ENCODE measurements at places on chromosomes 6 and 20.

DNA sequence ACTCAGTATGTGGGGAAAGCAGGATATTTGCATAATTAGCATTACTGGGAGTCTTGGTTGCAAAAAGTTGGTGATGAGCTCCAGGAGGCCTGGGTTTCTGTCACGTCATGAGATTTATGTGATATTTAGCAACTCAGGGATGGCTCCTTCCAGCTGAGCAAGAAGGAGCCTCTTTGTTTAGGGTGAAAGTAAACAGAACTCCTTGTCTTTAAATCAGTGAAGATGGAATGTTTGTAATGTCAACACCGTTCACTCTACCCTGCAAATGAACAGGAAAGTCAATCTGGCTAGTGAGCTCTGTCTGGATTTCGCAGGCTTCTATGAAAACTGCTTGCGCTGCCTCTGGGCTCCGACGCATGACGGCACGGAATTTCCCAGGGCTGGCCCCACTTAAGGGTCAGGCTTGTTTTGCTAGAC, 86.9 kb downstream of the PXDC1 start:
- DNase-seq: no peak

DNA sequence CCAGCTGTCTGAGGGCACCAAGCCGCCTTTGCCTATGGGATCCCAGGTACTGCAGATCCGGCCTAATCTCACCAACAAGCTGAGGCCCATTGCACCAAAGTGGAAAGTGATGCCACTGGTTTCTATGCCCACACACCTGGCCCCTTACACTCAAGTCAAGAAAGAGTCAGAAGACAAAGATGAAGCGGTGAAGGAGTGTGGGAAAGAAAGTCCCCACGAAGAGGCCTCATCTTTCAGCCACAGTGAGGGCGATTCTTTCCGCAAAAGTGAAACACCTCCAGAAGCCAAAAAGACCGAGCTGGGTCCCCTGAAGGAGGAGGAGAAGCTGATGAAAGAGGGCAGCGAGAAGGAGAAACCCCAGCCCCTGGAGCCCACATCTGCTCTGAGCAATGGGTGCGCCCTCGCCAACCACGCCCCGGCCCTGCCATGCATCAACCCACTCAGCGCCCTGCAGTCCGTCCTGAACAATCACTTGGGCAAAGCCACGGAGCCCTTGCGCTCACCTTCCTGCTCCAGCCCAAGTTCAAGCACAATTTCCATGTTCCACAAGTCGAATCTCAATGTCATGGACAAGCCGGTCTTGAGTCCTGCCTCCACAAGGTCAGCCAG, 283.0 kb downstream of the TSHZ2 start:
- DNase-seq: no peak

DNA sequence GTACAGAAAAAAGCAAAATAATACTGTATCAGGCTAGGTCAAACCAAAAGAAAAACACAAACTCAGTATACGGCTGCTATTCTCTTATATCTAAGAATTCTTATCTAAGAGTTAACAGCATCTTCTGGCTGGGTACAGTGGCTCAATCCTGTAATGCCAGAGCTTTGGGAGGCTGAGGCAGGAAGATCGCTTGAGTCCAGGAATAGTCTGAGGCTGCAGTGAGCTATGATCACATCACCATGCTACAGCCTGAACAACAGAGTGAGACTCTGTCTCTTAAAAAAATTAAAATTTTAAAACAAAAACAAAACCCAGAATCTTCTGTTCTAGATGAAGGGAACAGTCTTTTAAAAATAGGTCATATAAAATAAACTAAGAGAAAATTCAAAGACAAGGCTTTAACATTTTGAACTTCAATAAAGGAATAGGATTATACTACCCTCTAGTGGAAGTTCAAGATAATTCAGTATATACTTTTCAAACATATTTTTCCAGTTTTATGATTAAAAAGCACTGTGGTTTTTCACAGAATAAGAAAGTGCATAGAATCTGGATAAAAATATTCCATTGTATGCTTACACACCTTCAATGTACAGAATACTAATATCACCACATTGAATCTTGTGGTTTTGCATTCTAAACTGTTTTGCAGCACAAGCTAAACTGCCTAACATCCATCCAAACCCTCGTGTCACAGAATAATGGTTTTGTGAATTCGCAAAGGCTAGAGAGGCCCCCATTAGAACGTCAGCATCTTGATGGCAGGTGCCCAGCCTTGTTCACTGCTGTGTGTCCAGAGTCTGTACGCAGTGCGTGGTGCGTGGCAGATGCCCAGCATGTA, 39.3 kb downstream of the DTNBP1 start:
- no peak for DNase-seq

- DNase-seq: no peak
Measured at GRCh38 chr6:150739711-150740349, 125.7 kb upstream of the MTHFD1L start.

- no peak for DNase-seq
Measured at GRCh38 chr6:15500078-15500740, 162.6 kb downstream of the DTNBP1 start.

DNA sequence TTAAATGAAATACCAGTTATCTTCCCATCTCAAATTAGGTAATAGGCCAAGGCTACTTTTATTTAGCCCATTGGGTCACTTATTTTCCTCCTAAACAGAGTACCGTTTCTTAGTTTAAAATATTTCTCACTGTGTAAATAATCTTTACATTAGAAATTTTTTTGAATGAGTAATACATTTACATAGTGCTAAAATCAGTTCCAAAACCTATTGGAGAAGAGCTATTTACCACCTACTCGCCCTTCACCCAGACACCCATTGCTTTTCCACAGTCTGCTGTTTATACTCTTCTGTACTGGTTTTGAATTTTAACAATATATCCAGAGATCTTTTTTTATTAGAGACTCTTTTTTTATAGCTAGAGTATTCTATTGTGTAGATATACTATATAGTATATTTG, 36.9 kb downstream of the MCM8 start:
- DNase-seq: no peak

GRCh38 chr6:17045581-17046322, 56.1 kb upstream of the STMND1 start:
- DNase-seq: no peak
